ENCODE measurements at places on chromosomes 5 and 9. TPM values are rescaled to one million over a fixed set of nuclear protein-coding genes. Genes with fewer than 3 reads are reported as not detected.

DNA sequence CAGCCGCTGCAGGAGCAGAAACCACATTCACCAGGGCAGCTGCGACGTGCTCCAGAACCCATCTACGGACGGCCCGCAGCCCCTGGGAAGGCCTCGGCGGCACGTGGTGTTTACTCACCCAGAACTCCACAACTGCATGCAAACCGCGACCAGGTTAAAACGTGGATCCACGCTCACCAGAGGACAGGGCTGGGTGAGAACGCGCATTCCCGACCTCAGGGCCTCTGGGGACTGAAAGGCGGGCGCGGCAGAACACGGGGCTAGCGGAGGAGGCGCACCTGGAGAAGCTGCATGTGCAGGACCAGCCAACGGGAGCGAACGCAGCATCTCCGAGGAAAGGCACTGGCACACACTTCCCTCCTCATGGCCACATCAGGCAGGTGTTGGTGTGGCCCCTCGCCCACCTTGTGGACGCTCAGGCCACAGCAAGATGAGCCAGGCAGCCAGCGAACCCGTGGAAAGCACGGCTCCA is 24.0 kb upstream of the CAMSAP1 start:
- no peak for DNase-seq

DNA sequence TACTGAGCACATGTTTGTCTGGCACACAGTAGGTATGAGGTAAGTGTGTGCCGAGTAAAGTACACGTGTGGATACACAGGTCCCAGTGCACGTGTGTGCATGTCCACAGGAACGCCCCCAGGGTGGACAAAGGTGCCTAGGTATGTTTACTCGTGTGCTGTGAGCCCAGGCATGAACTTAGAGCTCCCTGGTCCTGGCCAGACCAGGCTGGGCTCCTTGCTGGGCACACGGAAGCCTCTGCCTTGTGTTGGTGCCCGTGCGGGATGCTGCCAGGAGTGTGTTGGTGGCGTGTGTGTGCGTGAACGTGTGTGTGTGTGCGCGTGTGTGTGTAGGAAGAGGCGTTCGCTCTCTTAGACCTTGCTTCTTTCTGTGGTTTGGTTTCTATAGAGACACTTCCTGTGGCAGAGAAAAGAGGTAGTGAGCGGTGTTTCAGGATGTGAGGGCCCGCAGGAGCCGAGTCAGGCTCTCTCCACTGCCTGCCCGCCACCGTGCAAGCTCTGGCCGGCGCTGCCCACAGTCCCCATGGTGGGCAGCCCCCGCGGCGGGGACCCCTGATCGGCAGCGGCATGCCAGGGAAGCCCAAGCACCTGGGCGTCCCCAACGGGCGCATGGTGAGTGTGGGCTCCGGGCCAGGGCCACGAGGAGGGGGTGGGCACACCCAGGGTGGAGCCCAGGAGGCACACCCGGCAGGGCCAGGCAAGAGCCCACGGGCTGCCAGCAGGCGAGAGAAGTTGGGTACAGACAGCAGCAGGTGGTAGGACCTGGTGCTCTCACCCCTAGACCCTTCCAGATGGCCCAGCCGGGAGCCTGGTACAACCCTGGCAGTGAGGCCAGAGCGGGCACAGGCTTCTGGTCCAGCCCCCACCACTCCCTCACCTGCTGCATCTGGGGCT is at the start of gene RGS14:
Gene RGS14, plus strand, starts transcription at position 466 of the 893 bp plus-strand sequence. Its CDS starts 101 bp downstream, at position 567.
- DNase-seq, result peak; percentile 90

GRCh38 chr5:168390491-168390890 is 95.8 kb upstream of the RARS1 start:
- no peak for DNase-seq

GRCh38 chr5:158814521-158814920 is 285.2 kb downstream of the EBF1 start:
- DNase-seq, result no peak

DNA sequence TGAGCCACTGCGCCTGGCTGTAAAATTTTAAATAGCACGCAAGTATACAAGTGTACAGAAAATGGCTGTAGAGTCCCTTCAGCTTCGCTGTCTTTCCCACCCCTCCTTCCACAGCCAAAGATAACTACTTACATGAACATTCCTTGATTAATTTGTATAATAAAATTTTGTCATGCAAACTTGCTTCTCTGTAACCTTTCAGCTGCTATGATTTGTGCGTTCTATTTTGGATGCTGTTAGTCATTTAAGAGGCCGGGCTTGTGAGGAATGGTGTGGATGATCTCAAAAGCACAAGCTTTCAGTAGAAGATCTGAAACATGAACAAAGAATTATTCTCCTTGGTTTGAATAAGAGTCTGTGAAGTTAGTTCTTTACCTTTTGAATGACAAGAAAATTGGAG is 115.0 kb upstream of the TLE1 start:
- no peak for DNase-seq

- DNase-seq, result no peak
These were observed 158.0 kb downstream of the DEPDC1B start for GRCh38 chr5:60541980-60542379.

- no peak for DNase-seq
These were observed 19.5 kb downstream of the THBS4 start for GRCh38 chr5:80054682-80055081.

GRCh38 chr9:119304555-119304954 is 64.7 kb downstream of the BRINP1 start:
- DNase-seq, result no peak

The SLC45A2 gene
- not detected for total RNA-seq

DNA sequence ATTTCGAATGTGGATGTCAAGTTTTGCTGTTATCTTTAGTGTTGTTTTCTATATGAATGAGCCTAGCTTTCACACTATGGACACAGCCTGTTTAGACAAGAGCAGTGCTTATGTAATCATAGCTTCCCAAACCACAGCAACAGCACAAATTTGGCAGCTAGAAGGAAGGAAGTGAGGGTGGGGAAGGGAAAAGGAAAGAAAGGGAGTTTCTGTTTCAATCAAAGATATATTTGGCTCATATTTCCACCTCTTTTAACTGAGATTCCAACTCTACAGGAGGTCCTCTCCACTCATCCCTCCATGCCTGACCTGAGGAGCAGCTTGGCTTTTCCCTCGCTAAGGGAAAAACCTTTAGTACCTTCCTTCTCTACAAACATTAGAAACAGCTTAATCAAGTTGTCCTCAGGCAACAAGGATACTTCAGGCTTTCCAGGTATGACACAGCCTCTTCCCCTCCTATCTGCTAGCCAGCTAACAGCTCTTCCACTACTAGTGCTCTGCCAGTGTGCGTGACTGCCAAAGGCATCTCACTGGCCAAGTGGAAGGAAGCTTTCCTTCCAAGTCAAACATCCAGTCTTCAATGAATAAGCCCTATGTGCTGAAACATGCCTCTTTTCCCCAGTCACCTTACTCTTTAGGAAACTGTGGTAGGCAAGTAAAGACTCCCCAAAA is 268.6 kb upstream of the PTGER4 start:
- no peak for DNase-seq

The KIF4B gene
- total RNA-seq, result not detected

The IGIP gene
- 10.0 TPM for total RNA-seq

The CCL27 gene
- total RNA-seq, result not detected

The PCDHB8 gene
- total RNA-seq, result not detected

DNA sequence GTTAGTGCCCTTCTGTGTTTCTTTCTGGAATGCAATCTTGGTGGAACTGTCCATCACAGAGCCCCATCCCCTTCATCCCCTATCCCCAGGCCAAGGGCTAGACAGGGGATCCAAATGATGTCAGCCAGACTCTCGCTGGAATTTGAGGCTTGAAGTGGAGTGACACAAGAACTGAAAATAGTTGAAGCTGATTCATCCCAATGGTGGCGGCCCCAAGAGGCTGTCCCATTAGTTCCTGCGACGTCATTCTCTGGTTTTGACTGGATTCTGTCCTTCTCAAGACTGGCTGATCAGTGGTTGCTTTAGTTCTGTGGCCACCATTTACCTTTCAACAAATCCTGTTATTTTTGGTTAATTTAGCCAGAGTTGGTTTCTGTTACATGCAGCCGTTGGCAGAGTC is 59.9 kb downstream of the SUB1 start:
- DNase-seq, result no peak

DNA sequence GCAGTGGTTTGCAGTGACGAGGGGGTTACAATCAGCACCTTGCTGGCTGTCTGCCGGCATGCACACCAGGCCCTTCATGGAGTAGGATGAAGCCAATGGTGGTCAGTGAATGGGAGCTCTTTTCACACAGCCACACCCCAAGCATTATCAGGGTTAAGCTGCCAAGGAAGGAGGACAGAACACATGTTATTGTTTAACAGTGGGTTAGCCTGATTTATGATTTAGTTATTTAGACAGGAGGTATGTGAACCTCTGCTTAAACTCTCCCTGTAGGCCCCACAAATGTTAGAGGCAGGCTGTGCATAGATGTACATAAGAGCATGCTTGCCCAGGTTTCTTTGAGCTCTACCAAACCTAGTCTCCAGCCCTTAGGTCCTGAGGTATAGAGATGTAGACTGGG is 262.9 kb downstream of the SPOCK1 start:
- no peak for DNase-seq

DNA sequence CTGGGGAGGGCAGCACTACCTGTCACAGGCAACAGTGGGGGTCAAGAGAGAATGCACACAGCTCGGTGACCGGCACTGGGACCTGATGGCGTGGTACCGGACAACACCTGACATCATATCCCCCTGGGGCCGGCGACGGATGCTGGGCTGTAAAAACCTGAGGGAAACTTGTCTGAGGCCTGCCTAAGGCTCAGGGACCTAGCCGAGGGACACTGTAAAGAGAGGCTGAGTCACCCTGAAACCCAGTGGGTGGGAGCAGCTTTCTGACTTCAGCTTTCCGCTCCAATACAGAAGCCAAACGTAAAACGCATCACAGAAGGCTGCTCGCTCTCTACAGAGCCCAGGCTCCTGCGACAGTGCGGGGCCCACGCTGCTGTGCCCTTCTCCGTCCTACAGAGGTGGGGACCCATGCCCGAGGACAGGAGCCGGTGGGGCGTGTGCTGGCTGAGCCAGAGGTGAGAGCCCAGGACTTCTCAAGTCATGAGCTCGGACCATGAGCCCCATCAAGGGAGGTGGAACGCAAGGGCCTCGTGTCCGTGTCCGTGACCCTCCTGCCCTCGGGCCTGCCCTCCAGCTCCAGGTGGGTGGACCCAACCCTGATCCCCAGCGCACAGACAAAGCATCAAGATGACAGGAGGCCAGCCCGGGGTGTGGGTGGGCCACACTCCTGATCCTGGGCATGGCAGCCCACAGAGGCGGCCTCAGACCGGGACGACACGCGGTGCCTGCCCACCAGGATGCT is 5.3 kb downstream of the RALGDS start:
- peak; percentile 66 for DNase-seq

- DNase-seq, result peak; percentile 39
These were observed 81.4 kb downstream of the TTC39B start for GRCh38 chr9:15225564-15226126.

- DNase-seq, result no peak
These were observed 212.5 kb downstream of the TMC1 start for GRCh38 chr9:72733895-72734294.

The CDC25C gene
- not detected for total RNA-seq

The COL15A1 gene
- total RNA-seq, result not detected

The IL9 gene
- not detected for total RNA-seq

- DNase-seq, result no peak
These were observed 173.7 kb downstream of the SLC24A2 start for GRCh38 chr9:19615036-19615624.

DNA sequence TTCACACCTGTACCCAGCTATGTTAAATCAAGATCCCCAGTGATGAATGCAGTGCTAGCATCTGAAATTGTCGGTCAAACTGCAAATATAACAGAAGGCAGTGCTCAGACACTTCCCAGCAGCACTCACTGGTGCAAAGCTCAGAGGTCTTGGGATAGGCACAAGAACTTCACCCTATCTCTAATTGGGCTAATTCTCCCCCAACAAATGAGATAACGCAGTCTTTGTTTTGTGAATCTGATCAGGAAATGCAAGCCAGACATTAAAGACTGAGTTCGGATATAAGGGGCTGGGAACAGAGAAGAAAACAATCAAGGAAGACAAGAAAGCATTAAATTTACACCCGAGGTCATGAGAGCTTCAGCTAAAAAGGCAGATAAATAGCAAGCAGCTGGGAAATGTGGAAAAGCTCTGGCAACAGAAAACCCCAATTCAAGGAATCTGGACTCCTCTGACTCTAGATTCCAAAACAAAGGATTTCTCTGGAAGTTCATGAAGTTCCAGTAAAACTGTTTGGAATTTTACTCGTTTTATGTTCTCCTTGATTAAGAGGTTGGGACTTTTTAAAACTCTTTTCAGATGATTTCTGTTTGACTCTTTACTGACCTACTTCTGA is 65.1 kb downstream of the GNA14 start:
- DNase-seq, result no peak

The CENPH gene
- total RNA-seq, result 11.9 TPM

- DNase-seq, result no peak
These were observed 18.3 kb downstream of the INVS start for GRCh38 chr9:100117316-100117715.

DNA sequence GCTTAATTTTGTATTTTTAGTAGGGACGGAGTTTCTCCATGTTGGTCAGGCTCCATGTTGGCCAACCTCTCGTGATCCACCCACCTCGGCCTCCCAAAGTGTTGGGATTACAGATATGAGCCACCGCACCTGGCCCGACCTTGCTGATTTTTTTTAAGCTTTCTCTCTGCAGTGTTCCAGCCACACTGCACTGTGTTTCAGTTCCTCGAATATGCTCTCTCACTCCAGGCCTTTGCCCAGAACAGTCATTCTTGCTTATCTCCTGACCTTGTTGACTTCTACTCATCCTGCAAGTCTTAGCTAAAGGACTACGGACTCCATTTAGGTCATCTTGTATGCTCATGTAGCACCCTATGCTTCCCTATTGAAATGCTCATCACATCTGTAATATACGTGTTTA is 3.3 kb downstream of the SNAPC3 start:
- peak; percentile 47 for DNase-seq

- no peak for DNase-seq
These were observed 65.6 kb downstream of the ANKRD55 start for GRCh38 chr5:56167519-56167918.

DNA sequence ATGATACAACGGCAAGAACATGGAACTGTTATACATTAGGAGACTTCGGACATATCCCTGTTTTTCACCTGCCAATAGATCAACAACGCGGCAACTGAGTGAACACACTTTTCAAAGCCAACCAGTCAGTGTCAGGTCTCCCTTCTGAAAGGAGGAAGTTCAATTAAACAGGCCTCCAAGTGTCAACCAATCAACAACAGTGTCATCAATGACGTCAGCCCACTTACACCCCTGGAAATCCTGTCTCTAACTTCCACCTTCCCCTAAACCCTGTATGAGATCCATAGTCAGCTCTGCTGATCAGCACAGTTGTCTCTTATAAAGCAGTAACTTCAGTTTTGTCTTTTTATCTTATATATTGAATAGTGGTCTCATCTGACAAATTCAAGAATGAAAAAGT is 36.6 kb downstream of the DMRT3 start:
- peak; percentile 19 for DNase-seq

The DEPDC1B gene
- 0.25 TPM for total RNA-seq

GRCh38 chr5:39177631-39177964 is 41.8 kb downstream of the FYB1 start:
- peak; percentile 54 for DNase-seq

The CARD19 gene
- total RNA-seq, result 31.9 TPM

GRCh38 chr5:61019642-61020041 is 74.6 kb downstream of the NDUFAF2 start:
- DNase-seq, result no peak

Data from B cell (primary cell).